ENCODE measurements at places on chromosomes 5 and 9.

- DNase-seq = peak; percentile 43
These were observed 207.9 kb downstream of the C9orf50 start for GRCh38 chr9:129412814-129413536.

DNA sequence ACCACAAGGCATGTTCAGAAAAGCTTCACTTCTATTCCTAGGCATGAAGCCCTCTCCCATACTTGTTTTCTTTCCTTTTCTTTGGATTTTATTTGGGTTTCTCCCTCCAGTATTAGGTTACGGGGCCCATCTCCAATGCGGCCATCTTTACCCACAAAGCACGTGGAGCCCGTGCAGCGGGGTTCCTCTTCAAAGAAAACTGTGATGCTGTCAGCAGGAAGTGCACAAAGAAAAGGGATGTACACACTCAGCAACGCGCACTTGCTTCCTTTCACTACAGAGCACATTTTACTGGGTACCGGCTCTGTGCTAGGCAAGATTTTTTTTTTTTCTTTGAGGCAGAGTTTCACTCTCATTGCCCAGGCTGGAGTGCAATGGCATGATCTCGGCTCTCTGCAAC is 106.6 kb downstream of the COL23A1 start:
- no peak for DNase-seq

GRCh38 chr9:89923174-89923573 is 318.4 kb downstream of the GADD45G start:
- DNase-seq = no peak

GRCh38 chr5:81226949-81227348 is 6.2 kb upstream of the CKMT2 start:
- no peak for DNase-seq
